Inflammatory macrophage (primary cell): ENCODE measurements at places on chromosomes 13 and 19.

- DNase-seq, result peak; percentile 70
Measured at GRCh38 chr13:44231786-44232516, 141.7 kb upstream of the SERP2 start.

- DNase-seq, result no peak
Measured at GRCh38 chr13:22126433-22127021, 455.7 kb downstream of the FGF9 start.

- DNase-seq, result no peak
Measured at GRCh38 chr19:6723108-6723618, 2.7 kb upstream of the C3 start.

DNA sequence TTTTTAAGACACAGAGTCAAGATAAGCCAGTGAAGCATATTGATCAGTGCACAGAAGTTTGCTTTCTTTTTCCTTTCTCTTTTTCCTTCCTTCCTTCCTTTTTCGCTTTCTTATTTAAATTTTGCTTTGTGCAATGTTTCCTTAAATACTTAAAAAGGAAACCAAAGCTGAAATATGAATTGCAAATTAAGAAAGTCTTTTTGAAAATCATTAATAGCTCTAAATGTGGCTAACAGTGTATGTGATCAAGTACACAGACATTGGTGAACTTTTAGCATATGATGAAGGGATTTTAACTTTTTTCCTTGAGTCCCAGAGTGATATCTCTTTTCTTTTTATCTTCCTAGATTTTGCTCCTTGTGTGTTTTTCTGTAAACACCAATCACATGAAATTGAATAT lies 1356.9 kb upstream of the PRR20A start:
- DNase-seq, result no peak

- no peak for DNase-seq
Measured at GRCh38 chr19:50269653-50270052, 59.5 kb downstream of the KCNC3 start.

- DNase-seq, result peak; percentile 59
Measured at GRCh38 chr13:113293686-113294085, 3.4 kb upstream of the LAMP1 start.

- no peak for DNase-seq
Measured at GRCh38 chr19:33580026-33580644, 41.6 kb upstream of the CHST8 start.

GRCh38 chr19:38245826-38246498 lies 10.2 kb downstream of the PPP1R14A start:
- DNase-seq, result no peak

GRCh38 chr19:4229179-4229931 lies at the start of gene EBI3:
Gene EBI3 (plus strand): TSS chr19:4229523. CDS start chr19:4229551, 28 bp downstream.
- DNase-seq, result peak; percentile 17

GRCh38 chr19:3768748-3769099 lies 3.3 kb downstream of the RAX2 start:
- DNase-seq, result no peak

- no peak for DNase-seq
Measured at GRCh38 chr19:3392480-3392879, 26.1 kb downstream of the NFIC start.

- DNase-seq, result no peak
Measured at GRCh38 chr19:33719366-33720154, 77.1 kb upstream of the KCTD15 start.

- no peak for DNase-seq
Measured at GRCh38 chr19:46176116-46176860, 28.2 kb downstream of the IGFL2 start.

DNA sequence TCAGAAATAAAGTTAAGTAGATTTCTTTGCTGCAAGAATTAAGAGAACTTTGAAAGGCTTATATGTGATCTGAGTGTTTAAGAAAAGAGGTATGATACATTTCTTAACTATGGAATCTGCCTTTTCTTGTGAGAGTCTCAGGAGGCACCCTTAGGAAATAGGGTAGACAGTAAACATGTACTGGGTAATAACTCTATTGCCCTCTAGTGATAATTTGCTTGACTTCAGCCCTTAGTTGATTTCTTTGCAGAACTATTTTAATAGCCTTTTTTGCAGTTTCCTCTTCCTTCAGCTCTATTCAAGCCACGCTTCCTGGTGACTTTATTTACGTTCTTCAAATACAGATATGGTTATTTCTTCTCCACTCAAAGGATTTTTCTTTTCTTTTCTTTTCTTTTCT lies 37.0 kb upstream of the CCNA1 start:
- DNase-seq, result peak; percentile 52

DNA sequence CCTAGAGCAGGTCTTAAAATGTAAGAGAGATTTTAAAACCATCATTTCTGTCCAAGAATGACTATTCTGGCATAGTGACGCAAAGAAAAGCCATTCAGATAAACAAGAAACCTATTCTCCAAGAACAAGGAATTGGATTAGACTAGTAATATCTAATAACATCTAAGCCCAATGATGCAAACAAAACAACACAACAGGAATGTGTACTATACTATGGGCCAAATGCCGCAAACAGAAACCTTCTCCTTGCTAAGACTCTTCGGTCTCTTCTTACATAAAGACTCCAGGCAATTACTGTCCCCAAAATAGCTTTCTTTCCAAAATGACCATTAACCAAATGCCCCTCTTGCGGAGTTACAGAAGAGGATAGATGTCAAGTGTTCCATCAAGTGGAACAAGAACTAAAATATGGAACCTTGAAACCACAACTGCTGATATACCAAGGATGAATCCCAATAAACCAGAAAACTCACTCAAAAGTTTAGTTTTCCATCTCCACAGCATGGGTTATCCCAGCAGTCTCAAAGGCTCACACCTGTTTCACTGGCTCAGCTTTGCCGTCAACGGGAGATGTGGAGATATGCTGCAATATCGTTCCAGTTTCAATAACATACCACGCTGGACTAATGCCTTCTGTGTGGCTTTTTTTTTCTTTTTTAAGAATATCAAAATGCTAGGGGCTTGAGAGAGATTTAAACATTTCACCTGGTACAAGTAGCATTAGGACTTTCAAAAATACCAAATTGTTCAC lies 76.2 kb downstream of the FOXO1 start:
- DNase-seq, result no peak

- DNase-seq, result no peak
Measured at GRCh38 chr13:95123726-95124125, 177.5 kb downstream of the ABCC4 start.
